Right renal pelvis (tissue), 4 donors: ENCODE measurements at places on chromosomes 13 and 19.

GRCh38 chr13:109119896-109120295 is 490.5 kb downstream of the MYO16 start:
- no peak for DNase-seq

DNA sequence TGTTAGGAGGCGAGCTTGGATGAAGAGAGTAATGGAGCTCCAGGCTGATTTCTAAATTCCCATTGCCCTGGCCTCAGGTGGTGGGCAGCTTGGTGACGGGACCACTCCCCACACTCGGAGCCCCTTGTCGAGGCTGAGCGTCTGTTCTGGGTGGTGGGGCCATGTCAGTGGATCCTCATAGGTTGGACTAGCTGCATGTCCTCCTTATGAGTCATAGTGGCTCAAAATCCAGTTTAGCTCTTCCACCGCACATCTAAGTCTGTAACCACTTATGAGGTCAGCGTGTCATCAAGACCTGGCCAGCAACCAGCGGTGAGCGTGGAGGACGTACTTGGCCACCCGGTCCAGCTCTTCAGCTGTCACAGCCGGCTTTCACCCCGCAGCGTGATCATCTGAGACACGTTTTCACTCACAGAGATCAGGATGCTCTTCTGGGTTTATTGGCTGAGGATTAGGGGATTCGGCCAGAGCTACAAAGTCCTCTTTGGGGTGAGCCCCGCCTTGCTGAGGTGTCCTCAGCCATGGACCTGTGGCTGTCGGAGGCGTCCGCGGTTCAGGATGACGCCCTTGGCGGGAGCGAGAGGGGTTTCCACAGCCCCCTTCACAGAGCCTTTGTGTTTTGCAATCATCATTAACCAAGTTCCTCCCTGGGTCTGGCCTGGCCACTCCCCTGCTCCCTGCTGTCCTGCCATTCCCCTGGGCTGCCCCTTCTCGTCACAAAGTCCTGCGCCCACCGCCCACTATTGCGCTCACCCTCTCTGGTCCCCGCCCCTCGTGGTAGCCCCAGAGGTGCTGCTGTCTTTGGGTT is 41.9 kb downstream of the ADPRHL1 start:
- DNase-seq = no peak

GRCh38 chr13:105541565-105541964 is 993.9 kb downstream of the EFNB2 start:
- no peak for DNase-seq

DNA sequence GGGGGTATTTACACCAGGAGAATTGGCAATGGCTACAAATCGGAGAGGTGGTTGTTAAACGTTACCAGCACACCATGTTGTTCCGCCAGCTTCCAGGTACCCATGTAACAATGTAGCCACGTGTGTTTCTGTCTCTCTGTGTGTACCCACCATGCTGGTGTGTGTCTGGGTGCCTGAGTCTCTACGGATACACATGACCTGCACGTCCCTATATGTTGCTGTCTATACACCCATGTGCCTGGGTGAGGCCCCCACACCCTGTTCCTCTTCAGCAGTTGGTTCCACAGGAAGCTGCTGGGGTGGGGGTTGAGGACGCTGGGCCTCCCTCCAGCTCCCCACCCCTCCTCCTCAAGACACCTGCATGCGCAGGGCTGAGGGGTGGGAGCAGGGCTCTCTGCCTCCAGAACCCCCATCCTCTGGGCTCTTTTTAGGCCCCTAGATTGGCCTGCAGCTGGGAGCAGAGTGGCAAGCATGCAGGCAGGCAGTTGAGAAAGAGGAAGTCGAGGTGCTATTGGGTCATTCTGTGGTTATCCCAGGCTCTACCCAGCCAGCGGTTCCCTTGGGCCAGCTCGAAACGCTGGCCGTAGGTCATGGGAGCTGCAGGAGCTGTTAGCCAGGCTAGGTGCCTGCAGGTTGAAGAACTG is at the start of gene ARHGEF18:
Gene ARHGEF18, plus strand, starts transcription at position 351 of the 644 bp plus-strand sequence. CDS start 13,954 bp downstream, outside the sequence.
- DNase-seq = no peak

- no peak for DNase-seq
Observed at GRCh38 chr13:79581870-79582315, 100.9 kb downstream of the NDFIP2 start.
